ENCODE measurements at places on chromosomes 11 and 22.

DNA sequence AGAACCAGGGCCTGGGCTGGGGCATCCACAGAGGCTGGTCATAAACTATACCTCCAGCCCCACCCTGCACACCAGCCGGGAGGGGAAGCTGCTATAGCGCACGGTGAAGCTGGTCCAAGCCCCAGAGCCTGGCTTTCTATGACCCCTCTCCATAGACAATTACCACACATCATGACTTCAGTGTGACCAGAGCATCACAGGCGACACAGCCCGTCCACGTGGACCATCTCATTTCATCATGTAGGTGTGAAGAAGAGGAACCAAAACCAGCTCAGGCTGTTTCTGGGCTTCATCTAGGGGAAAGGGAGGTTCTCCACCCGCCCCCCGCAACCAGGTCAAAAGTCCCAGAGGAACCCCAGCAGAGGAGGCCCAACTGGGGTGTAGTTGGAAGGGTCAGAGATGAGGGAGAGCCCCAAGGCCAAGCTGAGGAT is 3.0 kb downstream of the CXCR5 start:
- DNase-seq: no peak

- no peak for DNase-seq
Measured at GRCh38 chr22:47625531-47626427, 863.3 kb downstream of the TBC1D22A start.

GRCh38 chr22:45905924-45906865 is 70.8 kb downstream of the WNT7B start:
- DNase-seq: no peak

DNA sequence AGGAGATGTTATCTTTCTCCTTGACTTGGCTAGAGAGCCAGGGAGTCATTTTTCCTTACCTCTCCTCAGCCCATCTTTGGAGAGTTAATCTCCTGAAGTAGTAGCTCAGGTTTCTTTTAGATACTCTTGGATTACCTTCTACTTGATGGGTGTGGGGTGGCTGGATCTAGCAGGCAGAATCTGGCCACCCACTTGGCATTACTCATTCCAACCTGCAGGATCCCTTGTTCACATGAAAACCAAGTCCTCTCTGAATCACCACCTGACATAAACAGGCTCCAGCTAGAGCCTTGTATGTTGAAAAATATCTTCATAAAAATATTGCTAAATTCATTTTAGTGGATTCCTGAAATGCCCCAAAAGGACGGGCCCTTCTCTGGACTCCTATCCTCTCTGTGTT is 250.6 kb upstream of the PLET1 start:
- DNase-seq: no peak

GRCh38 chr11:130370845-130371590 is 56.3 kb upstream of the ZBTB44 start:
- no peak for DNase-seq

DNA sequence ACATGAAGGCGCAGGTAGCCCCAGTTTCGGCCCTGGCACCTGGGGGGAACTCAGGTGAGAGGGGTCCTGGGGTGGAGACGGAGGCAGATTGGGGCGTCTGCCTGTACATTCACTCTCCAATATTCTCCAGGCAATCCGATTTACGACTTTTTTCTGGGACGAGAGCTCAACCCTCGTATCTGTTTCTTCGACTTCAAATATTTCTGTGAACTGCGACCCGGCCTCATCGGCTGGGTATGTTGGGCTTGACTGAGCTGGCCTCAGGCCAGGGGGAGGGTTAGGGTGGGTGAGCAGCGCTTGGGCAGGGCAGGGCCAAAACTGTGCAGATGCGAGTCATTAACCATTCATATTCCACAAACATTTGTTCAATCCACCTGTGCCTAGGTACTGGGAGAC is 1.7 kb downstream of the TM7SF2 start:
- DNase-seq: no peak

- DNase-seq: no peak
Measured at GRCh38 chr22:33400061-33400840, 342.1 kb upstream of the SYN3 start.

DNA sequence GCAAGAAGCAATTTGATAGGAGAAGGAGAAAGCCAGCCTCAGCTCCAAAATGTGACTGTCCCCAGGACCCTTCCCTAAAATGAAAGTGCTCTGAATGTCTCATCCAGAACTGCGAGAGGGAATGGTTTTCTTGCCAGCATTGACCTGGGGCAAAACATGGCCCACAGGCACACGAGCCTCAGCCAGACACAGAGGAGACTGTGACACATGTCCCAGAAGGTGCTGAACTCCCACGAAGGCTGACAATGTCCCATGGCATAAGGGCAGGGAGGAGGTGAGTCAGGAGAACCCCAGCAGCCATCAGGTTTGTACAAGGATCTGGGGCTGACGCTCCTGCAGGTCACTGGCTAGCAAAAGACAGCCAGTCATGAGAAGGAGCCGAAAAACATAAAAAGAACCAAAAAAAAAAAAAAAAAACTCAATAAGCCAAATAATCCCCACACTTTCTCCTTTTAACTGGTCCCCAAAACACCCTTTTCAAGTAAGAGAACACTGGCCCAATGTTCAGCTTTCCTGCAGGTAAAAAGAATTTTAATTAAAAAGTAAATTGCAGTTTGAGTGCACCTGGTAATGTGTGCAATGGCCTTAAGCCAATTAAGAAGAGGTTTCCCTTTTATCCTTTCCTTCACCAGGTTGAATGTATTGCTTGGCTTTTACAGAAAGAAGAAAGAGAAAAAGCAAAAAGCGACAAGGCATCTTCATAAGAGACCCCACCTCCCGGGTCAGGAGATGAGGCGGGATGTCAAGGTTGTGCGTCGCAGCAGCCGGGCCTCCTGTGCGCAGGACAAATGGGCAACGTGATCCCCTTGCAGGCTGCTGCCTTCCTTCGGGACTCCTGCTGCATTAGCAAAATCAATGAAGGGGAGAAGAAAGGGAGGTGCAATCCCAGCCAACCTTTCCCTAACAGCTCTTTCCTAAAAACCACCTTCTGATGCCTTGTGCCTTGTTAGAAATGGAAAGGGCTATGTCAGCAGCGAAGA is 43.6 kb downstream of the GALNT18 start:
- no peak for DNase-seq

DNA sequence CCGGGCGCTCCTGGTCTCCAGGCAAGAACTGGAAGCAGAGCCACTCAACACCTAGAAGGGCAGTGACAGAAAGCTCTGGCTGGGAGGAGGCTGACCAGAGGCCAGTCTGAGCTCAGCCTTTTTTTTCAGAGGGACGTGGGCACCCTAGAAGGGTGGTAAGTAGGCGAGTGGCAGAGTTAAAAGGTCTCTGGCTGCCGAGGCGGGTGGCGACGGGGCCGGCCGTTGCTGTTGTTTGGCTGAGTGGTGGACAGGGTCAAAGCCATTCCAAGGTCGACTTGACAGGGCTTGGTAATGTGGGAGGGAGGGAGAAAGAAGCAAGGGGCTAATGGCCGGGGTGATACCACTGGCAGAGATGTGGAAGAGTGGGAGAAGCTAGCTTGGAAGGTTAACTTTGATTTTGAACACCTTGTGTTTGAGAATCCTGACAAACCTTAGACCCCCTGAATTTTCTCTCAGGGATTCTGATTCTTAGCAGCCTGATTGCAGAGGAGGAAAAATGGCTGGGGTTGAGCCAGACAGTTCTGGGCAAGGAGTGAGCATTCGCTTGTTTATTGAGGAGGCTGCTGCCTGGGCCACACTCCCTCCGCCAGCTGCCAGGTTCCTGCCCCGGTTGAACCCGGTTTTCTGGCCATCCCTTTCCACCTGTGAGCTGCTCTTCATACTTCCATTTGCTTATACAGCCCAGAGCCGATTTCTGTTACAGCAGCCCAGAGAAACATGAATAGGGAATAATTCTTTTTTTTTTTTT is 868 bp upstream of the SYCE3 start:
- DNase-seq: no peak

DNA sequence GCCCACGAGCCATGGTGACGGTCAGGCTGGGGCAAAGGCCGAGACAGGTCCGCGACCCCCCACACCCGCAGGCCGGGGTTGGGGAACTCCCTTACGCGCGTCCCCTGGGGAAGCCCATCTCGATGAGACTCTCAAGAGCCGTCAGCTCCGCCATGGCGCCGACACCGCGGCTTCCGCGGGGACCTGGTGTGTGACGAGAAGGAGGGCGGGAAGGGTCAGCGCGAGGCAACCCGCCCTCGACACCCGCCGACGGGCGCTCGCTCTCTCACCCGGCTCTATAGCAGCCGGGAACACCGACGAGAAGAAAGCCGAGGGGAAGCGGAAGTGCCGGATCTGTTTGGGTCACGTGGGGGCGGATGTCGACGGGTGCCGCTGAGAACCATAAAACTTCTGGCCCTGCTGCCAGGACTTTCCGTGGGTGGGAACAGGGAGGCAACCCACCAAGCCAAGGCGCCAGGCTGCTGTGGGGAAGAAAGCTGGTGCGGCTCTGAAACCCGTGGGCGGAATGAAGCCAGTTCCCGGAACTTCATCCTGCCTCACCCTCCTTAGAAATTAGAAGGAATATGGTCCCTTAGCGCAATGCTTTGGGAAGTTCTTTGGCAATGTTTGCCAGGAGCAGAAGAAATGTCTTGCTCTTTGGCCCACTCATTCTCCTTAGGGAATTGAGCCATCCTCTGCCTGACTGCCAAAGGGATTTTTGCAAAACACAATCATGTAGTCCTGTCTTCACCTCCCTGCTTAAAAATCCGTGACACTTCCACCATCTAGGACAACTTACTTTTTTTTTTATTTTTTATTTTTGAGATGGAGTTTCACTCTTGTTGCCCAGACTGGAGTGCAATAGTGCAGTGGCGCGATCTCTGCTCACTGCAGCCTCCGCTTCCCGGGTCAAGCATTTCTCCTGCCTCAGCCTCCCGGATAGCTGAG is at the start of gene UBXN1:
TSS of gene UBXN1 (minus strand) at position 304 of the 927 bp plus-strand sequence. CDS start at position 154, 150 bp downstream.
- DNase-seq: no peak

DNA sequence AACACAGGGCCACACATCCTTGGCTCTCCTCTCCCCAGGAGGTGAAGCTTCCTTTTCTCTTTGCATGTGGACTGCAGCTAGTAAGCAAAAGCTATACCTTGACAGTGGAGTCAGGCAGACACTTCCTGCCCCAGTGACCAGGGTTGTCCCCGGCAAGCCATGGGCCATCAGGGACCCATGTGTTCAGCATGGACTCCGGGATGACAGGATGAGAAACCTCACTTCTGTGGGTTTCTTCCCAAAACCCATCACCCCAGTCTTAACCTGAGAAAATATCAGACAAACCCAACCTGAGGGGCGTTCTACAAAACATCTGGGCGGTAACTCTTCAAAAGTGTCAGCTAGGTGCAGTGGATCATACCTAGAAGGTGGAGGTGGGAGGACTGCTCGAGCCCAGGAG is 40.2 kb downstream of the GNB1L start:
- no peak for DNase-seq

DNA sequence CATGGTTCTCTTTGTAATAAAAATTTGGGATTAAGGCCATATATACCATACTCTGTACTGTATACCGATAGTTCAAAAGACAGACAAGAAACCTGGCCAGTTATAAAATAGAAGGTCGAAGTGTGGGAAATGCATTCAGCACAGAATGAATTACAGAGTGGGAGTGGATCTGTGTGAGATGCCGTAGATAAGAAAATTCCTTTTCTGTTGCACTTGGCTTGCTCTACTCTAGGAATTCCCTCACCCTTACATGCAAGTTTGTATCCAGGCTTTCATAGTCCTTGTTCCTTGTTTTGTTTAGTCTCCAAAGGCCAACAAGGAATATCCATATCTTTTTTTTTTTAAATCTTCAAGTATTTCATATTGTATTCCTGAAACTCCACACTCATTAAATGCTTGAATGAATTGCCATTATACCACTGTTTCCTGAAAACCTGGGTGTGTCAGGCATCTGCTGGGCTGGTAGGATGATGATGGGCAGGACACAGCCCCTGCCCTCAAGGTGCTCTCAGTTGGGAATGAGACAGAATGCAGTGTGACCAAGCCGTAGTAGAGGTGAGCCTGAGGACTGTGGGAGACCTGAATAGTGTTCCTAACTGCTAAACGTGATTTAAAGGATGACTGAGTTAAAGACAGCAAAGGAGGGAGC is 53.5 kb downstream of the TEAD1 start:
- no peak for DNase-seq

- no peak for DNase-seq
Measured at GRCh38 chr22:31852691-31853421, 91.5 kb upstream of the YWHAH start.

- DNase-seq: no peak
Measured at GRCh38 chr22:30857791-30858190, 110.8 kb downstream of the MORC2 start.

- DNase-seq: no peak
Measured at GRCh38 chr22:43007519-43008102, 7.3 kb downstream of the PACSIN2 start.

DNA sequence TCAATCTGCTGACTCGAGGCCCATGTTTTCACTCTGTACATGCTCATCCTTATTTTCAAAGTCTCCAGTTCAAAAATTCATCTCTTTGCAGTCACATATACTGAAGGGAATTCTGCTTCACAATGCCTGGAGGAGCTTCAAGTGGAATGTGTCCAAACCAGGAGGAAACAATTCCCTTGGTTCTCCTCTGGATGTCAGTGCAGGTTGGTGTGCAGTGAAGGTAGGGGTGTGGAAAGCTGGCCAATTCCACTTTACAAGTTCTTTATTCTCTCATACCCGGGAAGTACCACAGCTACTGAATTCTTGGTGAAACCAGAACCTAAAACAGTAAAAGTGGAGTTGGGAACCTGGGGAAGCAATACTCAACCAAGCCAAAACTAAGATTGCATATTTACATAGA is 57.3 kb downstream of the BDNF start:
- DNase-seq: no peak

GRCh38 chr11:132054822-132055221 is 684.4 kb downstream of the NTM start:
- no peak for DNase-seq

- DNase-seq: no peak
Measured at GRCh38 chr22:41474872-41475451, 6.0 kb downstream of the ACO2 start.

GRCh38 chr11:77136074-77136473 is 8.0 kb downstream of the MYO7A start:
- DNase-seq: no peak

DNA sequence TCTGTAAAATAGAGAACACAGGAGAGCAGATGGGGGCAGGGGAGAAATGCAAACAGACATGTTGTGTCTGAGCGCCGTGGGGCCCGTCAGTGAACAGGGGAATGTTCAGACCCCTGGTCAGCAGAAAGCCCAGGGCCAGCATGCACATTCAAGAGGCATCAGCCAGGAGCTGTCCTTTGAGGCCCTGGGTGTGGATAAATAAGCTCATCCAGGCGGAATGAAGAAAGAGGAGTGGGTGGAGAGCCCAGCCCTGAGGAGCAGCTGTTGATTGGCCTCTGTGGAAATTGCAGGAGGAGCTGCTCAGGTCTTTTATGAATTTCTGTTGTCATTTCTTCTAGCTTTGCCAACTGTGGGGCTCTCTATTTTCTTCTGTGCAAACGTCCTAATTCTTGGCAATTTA is 49.7 kb upstream of the CECR2 start:
- no peak for DNase-seq

- DNase-seq: no peak
Measured at GRCh38 chr22:26139310-26139709, 30.0 kb upstream of the SEZ6L start.
